ENCODE measurements at places on chromosomes 4 and X.

GRCh38 chr4:87982036-87982435, 6.5 kb downstream of the SPP1 start:
- H3K27ac ChIP-seq: no peak overlapping the region
- DNase-seq: no peak
- peaks cover 25% of the 10 kb centered on the region for H3K27me3 ChIP-seq
- H3K4me3 ChIP-seq: no peak overlapping the region
- no peaks in the 10 kb centered on the region for H3K4me1 ChIP-seq

GRCh38 chr4:76623217-76624045, 188.4 kb downstream of the SHROOM3 start:
- no peak overlapping the region for H3K27ac ChIP-seq
- H3K27me3 ChIP-seq: peaks cover 3% of the 10 kb centered on the region
- DNase-seq: no peak
- no peaks in the 10 kb centered on the region for H3K36me3 ChIP-seq
- no peak overlapping the region for H3K4me3 ChIP-seq
- H3K4me1 ChIP-seq: no peaks in the 10 kb centered on the region

- H3K27ac ChIP-seq: no peak overlapping the region
- no peak for DNase-seq
- peaks cover 2% of the 10 kb centered on the region for H3K27me3 ChIP-seq
- no peaks in the 10 kb centered on the region for H3K36me3 ChIP-seq
- H3K4me1 ChIP-seq: no peaks in the 10 kb centered on the region
- no peak overlapping the region for H3K4me3 ChIP-seq
Observed at GRCh38 chr4:121411151-121411744, 30.4 kb upstream of the QRFPR start.

- no peak overlapping the region for H3K27ac ChIP-seq
- no peaks in the 10 kb centered on the region for H3K27me3 ChIP-seq
- no peak for DNase-seq
- no peak overlapping the region for H3K4me3 ChIP-seq
- H3K36me3 ChIP-seq: no peaks in the 10 kb centered on the region
Observed at GRCh38 chr4:60745800-60746571, 454.1 kb upstream of the ADGRL3 start.

DNA sequence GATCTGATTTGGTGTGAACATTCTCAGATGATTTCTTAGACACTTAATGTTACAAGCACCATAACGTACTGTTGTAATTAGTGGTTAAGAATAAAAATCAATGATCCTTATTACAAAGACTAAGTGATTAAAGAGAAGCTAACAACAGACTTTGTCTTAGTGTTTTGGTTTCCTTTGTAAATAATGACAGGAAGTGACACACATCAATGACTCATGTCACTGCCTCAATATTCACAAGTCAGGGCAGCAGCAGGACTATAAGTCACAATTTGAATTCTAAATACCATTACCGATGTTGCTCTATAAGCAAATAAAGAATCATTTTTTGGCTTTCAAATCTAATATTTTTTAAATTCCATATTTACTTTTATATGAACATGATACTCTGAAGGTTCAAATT, 115.8 kb upstream of the FAT4 start:
- no peak overlapping the region for H3K27ac ChIP-seq
- no peak for DNase-seq
- H3K4me1 ChIP-seq: no peaks in the 10 kb centered on the region
- H3K36me3 ChIP-seq: no peaks in the 10 kb centered on the region
- H3K4me3 ChIP-seq: no peak overlapping the region

GRCh38 chrX:129731228-129731627, 7.6 kb upstream of the XPNPEP2 start:
- H3K4me1 ChIP-seq: peaks cover 31% of the 10 kb centered on the region
- H3K36me3 ChIP-seq: no peaks in the 10 kb centered on the region
- H3K27ac ChIP-seq: no peak overlapping the region
